ENCODE measurements at places on chromosomes 11 and 22.
A peak's percentile ranks its signal among the peaks of the same experiment; 100 is the strongest.

DNA sequence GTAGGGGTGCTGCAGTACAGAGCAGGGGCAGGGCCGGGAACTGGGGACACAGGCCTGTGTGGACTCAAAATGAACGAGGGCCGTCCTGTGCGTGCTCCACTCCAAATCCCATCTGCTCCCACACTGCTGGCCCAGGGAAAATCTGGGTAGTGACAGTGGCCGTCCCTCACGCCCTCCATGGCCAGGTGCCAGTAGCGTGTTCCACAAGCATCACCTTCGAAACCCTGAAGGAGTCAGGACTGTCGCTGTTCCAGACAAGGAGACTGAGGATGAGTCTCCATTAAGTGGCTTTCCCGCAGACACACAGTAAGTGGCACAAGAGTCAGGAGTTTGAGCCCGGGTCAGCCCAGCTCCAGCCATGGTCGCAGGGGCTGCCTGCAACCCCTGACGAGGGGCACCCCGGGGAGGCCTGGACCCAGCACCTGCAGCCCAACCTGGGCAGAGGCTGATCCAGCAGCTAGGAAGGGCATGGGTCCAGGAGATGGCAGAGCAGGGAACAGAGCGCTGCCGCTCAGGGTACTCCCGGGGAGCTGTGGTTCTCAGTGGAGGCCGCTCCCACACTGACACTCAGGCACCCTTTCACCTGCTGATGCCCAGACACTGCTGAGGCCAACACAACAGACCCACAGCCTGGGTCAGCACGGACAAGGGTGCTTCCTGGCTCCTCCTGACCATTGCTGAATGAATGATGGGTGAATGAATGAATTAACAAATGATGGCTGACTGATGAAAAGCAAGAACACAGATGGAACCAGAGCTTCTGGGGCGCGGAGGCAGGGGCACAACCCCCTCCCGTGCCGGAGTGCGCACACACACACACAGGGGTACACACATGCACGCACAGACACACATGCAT is 35.3 kb downstream of the IGF2 start:
- no peak for DNase-seq

DNA sequence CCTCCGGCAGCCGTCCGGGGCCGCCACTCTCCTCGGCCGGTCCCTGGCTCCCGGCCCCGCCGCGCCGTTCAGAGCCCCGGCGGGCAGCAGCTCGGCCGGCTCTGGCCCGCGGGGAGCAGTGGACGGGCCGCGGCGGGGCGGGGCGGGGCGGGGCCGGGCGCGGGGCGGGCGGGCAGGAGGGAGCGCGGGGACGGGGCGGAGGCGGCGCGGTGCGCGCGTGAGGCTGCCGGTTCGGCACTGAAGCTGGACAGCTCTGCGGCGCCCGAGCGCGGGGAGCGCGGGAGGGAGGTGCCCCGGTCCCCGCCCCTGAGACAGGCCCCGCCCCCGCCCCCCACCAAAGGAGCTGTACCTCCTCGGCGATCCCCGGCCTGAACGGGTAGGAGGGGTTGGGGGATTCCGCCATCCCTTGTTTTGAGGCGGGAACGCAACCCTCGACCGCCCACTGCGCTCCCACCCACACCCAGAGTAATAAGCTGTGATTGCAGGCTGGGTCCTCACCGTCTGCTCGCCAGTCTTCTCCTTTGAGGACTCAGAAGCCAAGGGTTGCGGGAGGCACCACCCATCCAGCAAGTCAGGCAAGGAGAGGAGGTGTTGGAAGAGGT is at the start of gene DRD2:
DRD2 (minus strand) TSS at position 239 of the 602 bp plus-strand sequence. CDS start 50,747 bp downstream, outside the sequence.
- peak; percentile 60 for DNase-seq

DNA sequence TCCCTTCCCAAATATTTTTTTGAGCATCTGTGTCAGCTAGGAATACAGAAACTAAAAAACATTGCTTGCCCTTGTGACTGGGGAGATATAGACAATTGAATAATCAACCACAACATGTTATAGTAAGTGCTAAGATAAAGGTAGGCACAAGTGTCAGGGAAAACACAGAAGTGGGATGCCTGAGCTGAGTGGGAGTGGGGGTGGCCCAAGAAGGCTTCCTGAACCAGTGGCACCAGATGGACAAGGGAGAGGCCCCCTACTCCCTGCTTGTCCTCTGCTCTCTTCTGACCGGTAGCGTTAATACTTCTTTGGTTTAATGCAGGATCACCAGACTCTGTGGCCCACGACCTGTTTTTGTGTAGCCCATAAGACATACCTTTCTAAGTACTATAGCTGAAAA is 48.8 kb downstream of the PACS1 start:
- DNase-seq, result no peak

- DNase-seq, result no peak
Measured at GRCh38 chr11:12901874-12902481, 107.1 kb upstream of the RASSF10 start.

GRCh38 chr11:76664578-76665061 is 5.9 kb downstream of the LRRC32 start:
- DNase-seq, result no peak

DNA sequence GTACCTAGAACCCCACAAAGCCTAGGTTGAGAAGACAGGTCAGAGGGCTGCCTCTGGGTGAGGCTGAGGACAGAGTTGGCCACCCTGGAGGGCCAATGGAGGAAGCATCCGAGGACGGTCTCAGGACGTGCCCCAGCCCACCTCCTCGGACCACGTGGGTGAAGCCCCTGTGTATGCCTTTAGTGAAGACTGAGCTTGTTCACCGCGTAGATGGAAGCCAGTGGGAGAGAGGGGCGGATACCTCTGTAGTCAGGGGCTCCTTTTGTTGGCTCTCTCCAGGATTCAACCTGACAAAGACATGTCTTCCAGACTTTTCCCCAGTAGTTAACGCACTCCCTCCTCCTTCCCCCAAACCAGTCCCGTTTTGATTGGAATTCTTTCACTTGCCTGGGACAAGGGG is 110.7 kb downstream of the ZBTB16 start:
- DNase-seq, result no peak

DNA sequence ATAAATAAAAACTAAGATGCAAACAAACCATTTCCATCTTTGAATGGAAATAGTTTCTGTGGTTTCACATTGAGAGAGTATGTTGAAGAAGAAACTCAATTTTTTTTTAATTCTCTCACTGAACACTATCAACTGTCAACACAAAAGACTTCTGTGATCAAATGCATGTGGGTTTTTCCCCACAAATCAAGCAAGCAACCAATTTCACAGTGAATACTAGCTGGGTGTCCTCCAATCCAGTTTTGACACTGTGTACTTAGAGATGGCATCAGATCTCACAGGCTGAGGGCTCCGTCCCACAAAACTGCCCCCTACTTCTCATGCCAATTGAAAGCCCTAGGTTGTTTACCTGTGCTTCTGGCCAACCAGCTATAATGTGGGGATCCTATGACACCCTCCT is 34.5 kb downstream of the CTSC start:
- no peak for DNase-seq

DNA sequence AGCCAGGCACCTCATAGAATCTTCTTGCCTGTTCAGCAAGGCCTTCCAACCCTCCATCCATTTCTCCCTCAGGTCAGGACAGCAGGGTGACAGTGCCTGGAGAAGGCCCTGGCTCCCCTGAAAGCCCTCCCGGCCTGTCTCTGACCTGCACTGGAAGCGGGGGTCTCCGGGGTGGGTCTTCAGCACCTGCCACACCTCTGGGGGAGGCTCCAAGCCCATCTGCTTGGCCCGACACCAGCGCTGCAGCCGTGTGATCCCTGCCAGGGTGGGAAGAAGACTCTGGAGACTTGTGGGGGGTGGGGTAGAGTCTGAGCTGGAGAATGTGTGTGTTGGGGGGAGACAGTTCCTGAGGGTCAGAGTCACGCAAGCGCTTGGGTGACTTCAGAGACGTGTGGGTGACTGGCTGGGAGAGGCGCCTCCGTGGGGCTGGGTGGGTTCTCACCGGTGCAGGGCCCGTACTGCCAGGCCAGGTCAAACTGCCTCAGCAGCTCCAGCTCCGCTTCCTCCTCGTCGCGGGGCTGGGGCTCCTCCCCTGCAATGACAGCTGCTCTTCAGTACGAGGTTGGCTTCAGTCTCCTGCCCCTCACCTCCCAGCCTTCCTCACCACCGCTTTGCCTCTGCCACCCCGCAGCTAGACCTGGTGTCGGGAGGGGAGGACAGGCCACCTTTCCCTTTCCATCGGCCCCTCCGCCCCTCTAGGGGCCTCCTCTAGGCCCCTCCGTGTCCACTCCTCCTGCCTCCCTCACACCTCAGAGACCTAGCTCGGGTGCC is 615 bp downstream of the POLD4 start:
- DNase-seq, result peak; percentile 59

DNA sequence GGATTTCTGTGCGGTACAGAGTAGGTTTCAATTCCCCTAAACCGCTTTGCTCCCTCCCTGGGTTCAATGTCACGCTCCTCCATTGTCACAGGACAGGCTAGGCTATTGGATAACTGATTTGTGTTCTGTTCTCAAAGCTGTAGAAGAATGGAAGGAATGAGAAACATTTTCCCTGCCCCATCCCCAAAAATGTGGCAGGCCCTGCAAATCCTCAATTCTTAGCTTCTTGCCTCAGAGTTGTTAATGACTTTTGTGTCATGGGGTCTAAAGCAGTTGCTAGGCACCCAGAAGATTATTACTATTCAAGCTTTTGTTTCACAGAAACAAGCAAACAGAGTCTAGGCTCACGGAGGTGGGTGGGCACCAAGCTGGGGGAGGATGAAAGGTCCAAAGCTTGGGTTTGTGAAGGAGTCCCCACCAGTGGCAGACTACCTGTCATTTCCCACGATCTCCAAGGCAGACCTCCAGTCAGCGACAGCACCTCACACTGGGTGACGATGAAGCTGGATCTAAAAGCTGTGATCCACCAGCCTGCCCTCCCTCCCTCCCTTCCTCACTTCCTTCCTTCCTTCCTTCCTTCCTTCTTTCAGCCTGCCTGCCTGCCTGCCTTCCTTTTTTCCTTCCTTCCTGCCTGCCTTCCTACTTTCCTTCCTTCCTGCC is 1080.2 kb downstream of the OPCML start:
- no peak for DNase-seq

DNA sequence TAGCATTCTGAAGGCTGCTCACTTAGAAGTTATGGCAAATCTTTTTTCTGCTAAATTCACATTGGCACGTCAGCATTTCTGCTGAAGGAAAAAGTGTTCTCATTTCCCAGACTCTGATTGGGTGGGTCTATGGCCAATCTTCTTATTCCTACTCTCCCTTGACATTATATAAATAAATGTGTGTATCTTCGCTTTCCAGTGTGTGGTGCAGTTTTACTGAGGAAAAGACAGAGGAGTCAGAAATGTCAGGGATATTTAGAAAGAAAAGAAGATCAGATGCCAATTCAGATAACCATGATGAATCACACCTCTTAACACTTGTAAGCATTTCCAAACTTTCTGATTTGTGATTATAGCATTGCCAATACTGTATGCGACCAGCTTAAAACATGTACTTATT is 3.2 kb upstream of the BDNF start:
- DNase-seq, result no peak

DNA sequence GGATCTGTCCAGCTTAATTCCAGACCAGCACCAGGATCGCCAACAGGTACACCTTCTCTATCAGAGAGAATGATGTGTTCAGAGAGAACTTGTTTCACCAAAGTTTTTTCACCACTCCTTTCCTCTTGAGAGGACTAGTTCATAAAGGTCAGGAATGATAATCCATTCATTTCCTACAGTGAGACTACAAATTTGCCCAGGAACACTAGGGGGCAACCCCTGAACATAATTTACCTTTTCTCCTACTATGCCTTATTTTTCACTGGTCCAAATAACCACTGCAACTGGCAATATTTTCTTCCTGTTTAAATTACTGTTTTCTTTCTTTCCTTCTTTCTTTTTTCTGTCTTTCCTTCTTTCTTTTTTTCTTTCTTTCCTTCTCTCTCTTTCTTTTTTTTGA is 22.5 kb downstream of the CAVIN3 start:
- DNase-seq, result peak; percentile 32

DNA sequence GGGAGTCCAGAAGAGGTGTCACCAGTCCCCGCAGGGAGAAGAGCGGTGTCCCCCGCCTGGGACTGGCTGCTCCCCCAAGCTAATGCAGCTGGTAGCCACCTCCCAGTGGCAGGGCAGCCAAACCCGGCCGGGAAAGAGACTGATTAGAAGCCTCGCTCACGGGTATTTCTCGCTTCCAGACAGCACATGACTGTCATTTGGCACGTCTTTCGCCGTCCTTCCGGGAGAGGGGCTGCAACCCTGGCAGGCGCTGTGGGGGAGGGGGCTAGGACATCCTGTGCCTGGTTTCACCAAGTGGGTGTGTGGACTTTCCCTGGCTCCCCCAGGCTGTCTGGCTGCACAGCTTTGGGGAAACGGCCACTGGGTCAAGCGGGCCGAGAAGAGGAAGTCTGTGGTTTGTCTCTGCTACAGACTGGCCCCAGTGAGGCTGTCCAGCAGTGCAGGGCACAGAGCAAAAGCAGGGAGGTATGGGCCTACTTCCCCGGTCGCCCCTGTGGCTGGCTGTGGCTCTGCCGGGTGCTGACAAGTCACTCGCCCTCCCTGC is 3.8 kb downstream of the CD81 start:
- DNase-seq, result peak; percentile 47

- no peak for DNase-seq
Measured at GRCh38 chr11:36463781-36464180, 46.3 kb downstream of the TRAF6 start.

DNA sequence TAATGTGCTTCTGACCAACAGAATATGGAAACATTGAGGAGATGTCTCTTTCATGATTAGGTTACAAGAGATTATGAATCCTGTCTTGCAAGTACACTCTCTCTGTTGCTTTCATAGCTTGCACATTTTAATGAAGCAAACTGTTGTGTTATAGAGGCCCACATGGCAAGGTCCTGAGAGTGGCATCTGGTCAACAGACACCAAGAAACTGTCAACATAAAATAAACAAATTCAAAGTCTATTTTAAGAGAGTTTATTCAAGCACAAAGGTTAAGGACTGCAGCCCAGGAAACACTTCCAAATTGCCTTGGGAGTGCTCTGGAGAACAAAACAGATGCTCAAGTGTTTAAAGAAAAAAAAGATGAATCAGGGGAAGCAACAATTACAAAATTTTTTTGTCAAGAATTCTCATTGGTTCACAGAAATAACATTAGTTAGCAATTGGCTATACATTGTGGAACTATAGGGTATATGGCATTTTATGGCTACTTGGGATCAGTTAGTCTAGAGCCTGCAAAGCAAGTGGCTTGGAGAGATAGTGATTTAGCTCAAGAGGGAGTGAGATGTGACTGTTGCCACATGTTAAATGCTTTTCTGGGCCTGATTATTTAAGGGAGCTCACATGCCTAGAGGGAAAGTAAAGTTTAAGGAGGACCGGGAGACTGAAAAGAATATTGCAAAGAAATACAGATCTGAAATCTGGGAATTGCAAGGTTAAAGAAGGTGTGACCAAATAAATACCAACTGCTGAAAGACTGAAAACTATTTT is 54.6 kb downstream of the CTSC start:
- DNase-seq, result no peak

DNA sequence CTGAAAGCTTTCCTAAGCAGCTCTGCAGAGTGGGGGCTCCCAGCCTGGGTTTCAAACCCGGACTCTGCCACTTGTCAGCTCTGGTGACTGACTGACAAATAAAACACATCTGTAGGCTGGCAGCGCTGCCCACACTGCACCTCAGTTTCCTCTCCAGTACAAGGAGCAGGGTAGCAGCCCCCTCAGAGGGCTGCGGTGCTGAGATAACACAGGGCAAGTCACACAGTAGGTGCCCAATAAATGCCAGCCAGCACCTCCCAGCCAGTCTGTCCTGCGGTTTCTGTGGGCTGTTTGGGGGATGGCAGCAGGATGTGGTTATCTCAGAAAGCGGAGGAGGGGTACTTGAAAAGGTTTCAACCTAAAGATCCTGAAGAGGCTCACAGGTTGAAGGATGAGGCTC is 1.5 kb downstream of the SYT12 start:
- DNase-seq, result no peak
